ENCODE measurements at places on chromosomes 1 and 21.

DNA sequence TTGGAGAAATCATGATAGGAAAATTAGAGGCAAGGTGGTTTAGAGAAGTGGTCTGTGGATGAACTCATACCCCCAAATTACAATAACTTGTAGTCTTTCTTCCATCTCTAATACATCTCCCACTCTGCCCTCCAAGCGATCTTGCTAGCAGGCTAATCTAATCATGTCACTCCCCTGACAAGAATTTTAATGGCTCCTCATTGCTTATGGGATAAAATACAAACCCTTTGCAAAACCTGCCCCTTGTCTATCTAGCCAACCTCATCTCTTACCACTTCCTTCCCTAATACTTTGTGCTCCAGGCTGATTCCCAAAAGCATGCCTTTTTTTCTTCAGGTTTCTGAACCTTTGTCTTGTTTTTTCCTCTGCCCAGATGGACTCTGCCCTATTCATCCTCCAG lies 71.3 kb upstream of the LRRN2 start:
- H3K27ac ChIP-seq, result no peak overlapping the region
- DNase-seq, result no peak
- H3K4me3 ChIP-seq, result no peak overlapping the region
- no peaks in the 10 kb centered on the region for H3K27me3 ChIP-seq

DNA sequence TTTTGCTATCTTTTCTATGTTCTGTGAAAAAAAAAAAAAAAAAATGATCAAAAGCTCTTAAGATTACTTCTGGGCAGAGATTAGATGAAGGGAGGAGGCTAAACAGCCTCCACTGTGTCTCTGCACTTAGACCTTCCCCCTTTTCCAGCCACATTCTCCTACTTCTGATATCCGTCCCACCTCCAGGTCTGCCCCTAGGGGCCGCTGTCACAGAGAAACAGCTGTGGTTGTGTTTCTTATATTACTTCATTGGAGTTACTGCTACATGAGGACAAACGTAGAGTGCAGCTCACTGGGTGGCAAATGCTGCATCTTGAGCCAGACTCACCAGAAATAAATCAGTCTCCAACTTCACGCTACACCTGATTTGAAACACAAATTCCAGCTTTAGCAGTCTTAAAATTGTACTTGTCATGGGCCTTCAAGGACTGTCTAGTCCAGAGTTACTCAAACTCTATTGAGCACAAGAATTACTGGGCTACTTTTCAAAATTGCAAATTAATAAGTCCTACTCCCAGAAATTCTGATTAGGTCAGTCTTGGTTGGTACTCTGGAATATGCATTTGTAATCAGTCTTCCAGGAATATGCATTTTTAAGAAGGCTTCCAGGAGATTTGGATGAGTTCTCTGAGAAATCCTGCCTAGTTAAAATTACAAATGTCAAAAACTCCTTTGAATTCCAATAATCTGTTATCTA lies 125.2 kb upstream of the PTBP2 start:
- DNase-seq, result peak; percentile 63
- H3K36me3 ChIP-seq, result no peaks in the 10 kb centered on the region
- H3K27ac ChIP-seq, result no peak overlapping the region
- no peak overlapping the region for H3K4me3 ChIP-seq

- no peak overlapping the region for H3K4me3 ChIP-seq
- no peak for DNase-seq
- no peak overlapping the region for H3K27ac ChIP-seq
Measured at GRCh38 chr1:91529856-91530255, 29.2 kb downstream of the CDC7 start.

DNA sequence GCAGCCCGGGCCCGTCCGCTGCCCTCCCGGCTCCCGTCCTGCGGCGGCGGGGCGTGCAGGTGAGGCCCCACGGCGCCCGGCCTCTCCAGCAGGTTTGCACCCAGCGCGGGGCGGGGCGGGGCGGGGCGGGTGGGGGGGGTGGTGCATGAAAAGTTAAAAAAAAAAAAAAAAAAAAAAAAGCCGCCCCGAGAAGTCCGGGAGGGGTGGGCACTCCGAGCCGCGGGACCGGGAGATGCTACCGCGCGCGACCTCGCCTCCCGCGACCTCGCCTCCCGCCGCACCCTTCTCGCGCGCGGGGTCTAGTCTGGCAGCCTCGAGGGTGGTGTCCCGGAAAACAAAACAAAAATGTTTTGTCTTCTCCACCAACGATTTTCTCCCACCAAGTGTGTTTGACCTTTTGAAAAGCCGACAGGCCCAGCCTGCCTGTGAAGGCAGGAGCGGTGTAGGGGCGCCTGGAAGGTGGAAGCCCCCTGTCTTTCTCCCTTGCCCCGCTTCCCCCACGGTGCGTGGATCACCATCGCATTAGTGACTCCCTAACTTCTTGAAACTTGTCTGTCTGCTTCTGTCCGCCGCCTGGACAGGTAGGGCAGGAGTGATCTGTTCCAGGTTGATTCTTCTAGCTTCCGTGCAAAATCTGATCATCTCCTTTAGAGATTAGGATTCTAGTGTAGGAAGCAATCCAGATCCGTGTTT lies 569 bp downstream of the RCAN3 start:
- peak overlapping the region; percentile 30 for H3K27ac ChIP-seq
- no peaks in the 10 kb centered on the region for H3K27me3 ChIP-seq
- no peaks in the 10 kb centered on the region for H3K36me3 ChIP-seq
- peak overlapping the region; percentile 84 for H3K4me3 ChIP-seq
- no peak for DNase-seq

GRCh38 chr1:11961230-11961629 lies 19.0 kb upstream of the MFN2 start:
- H3K27ac ChIP-seq, result peak overlapping the region; percentile 44
- peaks cover 20% of the 10 kb centered on the region for H3K4me1 ChIP-seq

DNA sequence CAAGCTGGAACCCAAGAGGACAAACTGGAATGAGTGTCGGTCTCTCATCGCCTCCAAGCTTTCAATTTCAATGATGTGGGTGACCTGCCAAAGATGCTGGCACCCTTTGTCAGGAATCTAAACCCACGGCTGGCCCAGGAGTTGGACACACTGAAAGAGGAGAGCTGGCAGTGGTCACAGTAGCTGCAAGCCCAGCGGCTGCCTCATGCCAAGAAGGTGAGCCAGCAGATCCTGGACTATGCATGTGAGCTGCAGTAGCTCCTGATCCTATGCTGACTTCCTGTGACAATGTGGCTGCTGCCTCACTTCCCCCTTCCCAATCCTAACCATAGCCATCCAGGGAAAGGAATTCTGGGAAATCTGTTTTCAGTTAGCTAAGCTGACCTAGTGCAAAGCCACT lies 117.0 kb upstream of the VAV3 start:
- DNase-seq, result no peak
- no peaks in the 10 kb centered on the region for H3K36me3 ChIP-seq
- H3K27me3 ChIP-seq, result no peaks in the 10 kb centered on the region

- no peaks in the 10 kb centered on the region for H3K27me3 ChIP-seq
- H3K4me3 ChIP-seq, result no peak overlapping the region
- H3K27ac ChIP-seq, result no peak overlapping the region
Measured at GRCh38 chr1:211724687-211725196, 49.3 kb upstream of the NEK2 start.

DNA sequence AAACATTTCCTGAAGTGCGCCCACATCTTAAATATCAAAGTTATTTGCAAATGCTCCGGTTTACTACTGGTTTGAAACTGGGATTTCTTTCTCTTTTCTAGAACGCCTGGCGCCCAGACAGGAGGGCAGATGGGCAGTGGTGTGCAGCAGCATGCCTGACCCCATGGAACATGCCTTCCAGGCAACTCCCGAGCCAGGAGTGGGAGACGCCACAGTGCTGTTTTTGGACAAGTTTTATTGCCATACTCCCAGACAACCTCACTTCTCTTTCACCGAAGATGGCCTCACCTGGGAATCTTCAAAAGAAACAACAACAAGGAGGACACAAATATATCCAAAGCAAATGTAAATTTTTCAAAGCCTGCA lies 21.5 kb downstream of the UBE2G2 start:
- no peaks in the 10 kb centered on the region for H3K27me3 ChIP-seq
- no peak for DNase-seq
- peaks cover 29% of the 10 kb centered on the region for H3K4me1 ChIP-seq
- H3K27ac ChIP-seq, result no peak overlapping the region
- no peak overlapping the region for H3K4me3 ChIP-seq

DNA sequence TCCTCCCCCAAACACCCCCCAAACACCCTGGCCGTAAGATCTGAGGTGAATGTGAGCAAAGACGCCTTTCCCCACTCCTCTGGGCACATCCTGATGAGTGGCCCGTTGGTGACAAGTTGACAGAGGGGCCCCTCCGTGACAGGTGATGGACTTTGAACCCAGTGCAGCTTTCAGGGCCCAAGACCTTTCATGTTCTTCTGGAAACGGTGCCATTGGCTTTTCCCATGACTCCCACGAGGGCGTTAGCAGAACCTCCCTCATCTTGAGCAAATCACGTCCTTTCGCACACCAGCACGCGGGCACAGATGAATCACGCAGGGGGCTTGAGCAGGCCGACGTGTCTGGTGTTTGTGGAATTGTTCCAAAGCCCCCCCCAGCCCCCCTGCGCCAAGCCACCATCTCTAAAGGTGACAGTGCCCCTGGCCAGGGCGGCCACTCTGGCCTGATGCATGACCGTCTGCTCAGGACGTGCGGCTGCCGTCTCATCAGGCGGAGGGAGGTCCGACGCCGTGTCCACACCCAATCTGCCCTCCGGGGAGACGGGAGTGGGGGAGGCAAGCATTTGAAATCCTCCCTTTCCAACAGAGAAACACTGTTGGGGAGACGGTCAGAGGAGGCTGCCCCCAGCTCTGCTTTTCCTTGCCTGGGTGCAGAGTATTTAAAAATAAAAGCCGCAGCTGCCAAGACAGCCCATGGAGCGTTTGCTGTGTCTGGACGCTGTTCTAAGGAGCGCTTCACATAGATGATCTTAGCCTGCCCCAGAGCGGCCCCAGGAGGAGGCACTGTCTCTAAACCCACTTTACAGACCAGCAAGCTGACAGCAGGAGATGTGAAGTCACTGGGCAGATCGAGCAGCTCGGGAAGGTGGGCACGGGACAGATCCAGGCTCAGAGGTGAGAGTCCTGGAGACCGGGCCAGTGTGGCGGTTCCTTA lies 98.3 kb upstream of the ARHGEF16 start:
- H3K4me3 ChIP-seq, result peak overlapping the region; percentile 44
- no peaks in the 10 kb centered on the region for H3K36me3 ChIP-seq
- H3K27ac ChIP-seq, result peak overlapping the region; percentile 51
- peak; percentile 70 for DNase-seq

DNA sequence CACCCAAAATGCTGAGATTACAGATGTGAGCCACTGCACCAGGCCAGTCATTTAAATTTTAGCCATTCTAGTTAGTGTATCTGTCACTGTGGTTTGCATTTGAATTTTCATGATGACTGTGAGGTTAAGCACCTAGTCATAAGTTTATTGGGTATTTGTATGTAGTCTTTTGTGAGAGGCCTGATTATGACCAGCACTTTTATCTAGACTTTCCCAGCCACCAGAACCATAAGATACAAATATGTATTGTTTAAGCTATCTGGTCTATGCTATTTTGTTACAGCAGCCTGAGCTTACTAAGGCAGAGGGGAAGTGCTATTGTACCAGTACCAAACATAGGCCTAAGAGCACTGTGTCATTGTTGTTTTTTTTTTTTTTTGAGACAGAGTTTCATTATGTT lies 19.9 kb upstream of the DNAJC6 start:
- H3K4me3 ChIP-seq, result no peak overlapping the region
- DNase-seq, result no peak
- H3K27ac ChIP-seq, result no peak overlapping the region
- no peaks in the 10 kb centered on the region for H3K4me1 ChIP-seq
- no peaks in the 10 kb centered on the region for H3K27me3 ChIP-seq
- no peaks in the 10 kb centered on the region for H3K36me3 ChIP-seq

- H3K4me1 ChIP-seq, result peaks cover 77% of the 10 kb centered on the region
- no peaks in the 10 kb centered on the region for H3K27me3 ChIP-seq
- no peak for DNase-seq
- H3K27ac ChIP-seq, result peak overlapping the region; percentile 66
- H3K36me3 ChIP-seq, result no peaks in the 10 kb centered on the region
Measured at GRCh38 chr1:9909234-9910046, 629 bp downstream of the CTNNBIP1 start.

GRCh38 chr1:24202987-24203386 lies 15.9 kb upstream of the IFNLR1 start:
- no peaks in the 10 kb centered on the region for H3K36me3 ChIP-seq
- DNase-seq, result no peak
- peaks cover 1% of the 10 kb centered on the region for H3K27me3 ChIP-seq

- H3K27me3 ChIP-seq, result no peaks in the 10 kb centered on the region
- DNase-seq, result no peak
- no peak overlapping the region for H3K27ac ChIP-seq
- H3K4me3 ChIP-seq, result no peak overlapping the region
- no peaks in the 10 kb centered on the region for H3K4me1 ChIP-seq
Measured at GRCh38 chr1:119978018-119978505, 81.7 kb upstream of the ADAM30 start.

DNA sequence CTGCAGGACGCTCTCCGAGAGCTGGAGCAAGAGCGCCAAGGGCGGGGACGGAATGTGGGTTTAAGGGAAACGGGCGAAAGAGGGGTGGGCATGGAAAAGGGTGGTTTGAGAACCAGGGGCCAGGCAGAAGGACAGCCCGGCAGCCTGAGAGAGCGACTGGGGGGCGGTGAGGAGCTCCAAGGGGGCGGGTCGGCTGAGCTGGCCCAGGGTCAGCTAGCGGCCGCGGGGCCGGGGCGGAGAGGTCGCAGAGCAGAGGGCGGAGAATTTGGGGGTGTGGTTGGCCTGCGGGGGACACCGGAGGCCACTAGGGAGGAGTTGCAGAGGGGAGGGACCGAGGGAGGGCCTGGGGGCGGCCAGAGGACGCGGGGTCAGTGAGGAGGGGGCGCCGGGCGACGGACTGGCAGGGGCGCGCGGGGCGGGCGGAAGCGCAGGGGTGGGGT lies 54.7 kb downstream of the NDUFS5 start:
- H3K4me3 ChIP-seq, result peak overlapping the region; percentile 72
- H3K4me1 ChIP-seq, result peaks cover 29% of the 10 kb centered on the region
- DNase-seq, result no peak
- no peaks in the 10 kb centered on the region for H3K36me3 ChIP-seq

DNA sequence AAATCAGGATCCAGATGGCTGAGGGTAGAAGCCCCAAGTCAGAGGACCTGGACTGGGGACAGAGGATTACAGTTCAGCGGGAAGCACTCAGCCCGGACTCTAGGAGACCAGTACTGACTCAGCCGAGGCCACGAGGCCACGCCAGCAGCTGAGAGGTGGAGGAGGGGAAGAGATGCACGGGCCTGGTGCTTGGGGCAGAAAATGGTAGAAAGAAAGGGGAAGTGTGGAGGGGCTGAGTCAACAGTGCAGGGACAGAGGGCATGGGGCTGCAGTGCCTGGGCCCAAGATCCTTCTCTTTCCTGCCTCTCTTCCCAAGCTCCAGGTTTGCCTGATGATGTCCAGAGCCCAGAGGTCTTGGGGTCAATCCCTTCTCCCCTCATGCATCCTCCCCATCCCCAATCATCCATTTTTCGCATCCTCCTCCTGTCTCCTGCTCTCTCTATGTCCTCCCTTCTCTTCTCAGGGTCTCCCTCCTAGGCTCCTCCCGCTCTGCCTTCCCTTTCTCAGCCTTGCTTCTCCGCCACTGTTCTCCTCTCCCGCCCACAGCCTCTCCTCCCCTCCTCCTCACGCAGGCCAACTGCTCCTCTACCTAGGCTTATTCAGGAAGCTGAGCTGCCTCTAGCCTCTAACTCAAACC lies 7.7 kb downstream of the ARHGEF2 start:
- no peak overlapping the region for H3K27ac ChIP-seq
- peaks cover 95% of the 10 kb centered on the region for H3K4me1 ChIP-seq
- H3K27me3 ChIP-seq, result no peaks in the 10 kb centered on the region
- H3K36me3 ChIP-seq, result peaks cover 16% of the 10 kb centered on the region
- DNase-seq, result no peak
